ENCODE measurements at places on chromosomes 13 and 19.

- no peak for DNase-seq
Observed at GRCh38 chr19:821231-821824, 427 bp downstream of the PLPPR3 start.

DNA sequence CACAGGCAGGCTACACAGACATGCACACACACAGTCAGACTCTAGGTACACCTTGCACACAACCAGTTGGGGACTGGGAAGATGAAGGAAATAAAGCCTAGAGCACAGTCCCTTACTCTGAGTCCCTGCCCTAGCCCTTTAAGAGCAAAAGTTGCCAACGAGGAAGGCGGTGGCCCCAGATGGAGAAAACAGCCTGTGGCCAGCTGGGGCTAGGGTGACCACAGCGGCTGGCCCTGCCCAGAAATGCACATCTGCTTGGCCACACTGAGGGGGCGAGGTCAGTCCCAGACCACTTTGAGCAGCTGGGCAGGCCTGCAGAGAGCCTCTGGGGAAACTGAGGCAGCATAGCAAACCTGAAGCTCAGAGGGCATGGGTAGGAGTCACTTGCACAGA, 52.3 kb downstream of the PTPRS start:
- DNase-seq: no peak

DNA sequence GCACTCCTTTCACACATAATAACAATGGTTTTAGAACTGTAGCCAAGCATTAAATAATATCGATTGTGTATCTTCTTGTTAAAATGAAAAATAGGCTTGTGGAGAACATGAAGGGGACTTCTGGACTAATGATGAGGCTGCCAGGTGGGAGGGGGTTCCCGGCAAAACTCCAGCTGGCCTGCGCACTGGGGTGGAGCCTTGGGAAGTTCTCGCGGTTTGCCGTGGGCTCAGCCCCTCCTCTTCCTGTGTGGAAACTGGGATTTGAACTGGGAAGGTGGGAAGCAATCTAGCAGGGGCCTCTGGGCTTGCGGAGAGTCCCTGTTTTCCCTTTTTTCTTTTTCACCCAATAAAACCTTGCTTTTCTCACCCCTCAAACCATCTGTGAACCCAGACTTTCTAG, 113.7 kb upstream of the SLITRK1 start:
- DNase-seq: no peak

GRCh38 chr19:17869114-17869608, 2.6 kb upstream of the SLC5A5 start:
- no peak for DNase-seq

DNA sequence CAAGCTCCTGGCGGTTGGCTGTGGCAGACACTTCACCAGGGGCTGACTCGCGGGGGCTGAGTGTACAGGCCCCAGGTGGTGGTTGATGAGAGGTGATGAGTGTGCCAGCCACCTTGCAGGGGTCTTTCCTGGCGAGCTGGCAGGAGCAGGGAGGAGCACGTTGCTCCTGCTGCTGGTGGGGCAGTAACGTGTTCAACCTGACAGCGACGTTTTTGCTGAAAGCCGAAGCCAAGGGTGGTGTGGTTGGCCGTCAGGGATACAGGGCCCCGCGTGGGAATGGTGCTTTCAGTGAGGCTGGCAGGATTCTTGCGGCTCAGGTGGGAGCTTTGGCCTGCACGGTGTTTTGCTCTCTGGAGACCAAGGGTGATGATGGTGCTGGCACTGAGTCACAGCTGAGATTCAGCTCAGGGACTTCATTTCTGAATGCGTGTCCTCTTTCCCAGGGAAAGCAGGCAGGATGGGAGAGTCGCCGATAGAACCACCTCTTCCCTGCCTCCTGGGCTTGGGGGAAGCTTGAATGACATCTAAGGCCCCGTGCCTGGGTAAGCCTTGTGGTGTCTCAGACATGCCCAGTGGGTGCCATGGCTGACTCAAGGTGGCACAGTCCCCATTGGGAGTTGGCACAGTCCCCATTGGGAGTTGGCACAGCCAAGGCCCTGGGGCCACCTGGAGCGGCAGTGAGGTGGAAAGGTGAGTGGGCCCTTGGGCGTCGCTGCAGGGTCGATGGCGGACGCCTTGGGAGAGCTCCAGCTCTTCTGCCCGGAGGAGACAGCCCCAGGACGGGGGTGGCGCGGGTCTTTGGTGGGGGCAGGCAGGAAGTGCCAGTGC, 8.8 kb downstream of the DAZAP1 start:
- no peak for DNase-seq

DNA sequence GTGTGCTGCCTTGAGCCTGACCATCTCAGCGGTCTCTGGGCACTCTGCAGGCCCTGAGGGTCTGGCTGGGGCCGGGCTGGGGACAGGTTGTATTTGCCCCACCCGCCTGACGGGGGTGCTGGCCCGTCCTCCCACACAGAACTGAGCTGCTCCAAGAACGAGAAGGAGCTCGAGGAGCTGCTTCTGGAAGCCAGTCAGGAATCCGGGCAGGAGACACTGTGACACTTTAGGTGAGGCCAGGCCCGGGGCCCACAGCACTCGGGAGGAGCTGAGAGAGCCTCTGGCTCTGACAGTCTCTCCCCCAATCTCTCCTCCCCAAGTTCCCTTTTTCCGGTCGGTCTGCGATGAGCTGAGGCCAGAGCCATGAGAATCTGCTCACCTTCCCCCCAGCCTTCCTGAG, 14.5 kb downstream of the NKPD1 start:
- DNase-seq: no peak

DNA sequence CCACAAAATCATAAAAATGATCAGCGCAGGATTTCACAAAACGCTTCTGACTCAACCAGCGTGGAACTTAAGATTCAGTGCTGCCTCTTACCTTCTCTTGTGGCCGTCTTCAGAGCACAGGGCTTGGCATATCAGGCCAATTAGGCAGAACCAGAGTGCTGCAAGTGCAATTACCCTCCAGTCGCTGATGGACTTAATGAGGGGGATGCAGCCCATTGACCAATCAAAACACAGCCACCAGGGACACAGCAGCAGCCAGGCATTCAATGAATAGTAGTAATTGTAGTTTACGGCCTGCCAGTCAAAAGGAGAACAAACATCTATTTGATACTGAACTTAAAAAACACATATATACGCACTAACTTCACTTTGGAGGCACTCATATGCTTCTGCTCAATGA, 38.2 kb downstream of the TMTC4 start:
- no peak for DNase-seq

GRCh38 chr13:58583966-58584365, 952.4 kb downstream of the PCDH17 start:
- no peak for DNase-seq

Measured in iPS DF 19.7 (cell line).